ENCODE measurements at places on chromosomes 5 and 9.

- DNase-seq = no peak
Observed at GRCh38 chr5:136012041-136012804, 16.6 kb upstream of the TGFBI start.

GRCh38 chr5:2738700-2739359 lies 12.6 kb downstream of the IRX2 start:
- DNase-seq = no peak

DNA sequence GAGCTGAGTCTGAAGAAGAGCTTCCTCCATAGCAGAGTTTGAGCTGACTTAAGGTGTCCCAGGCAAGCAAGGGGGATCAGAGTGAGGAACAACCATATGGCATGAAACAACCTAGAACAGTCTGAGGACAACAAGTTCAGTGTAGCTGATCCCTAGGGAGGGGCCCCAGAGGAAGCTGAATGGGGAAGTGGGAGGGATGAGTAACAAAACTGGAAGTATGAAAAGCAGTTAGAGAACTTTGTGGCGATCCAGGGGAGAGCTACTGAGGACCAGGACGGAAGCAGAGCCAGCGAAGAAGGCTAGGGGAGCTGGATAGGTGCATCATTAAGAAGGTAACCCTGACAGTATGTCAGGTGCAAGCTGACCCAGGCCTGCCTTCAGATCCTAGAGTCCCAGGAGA lies 580.8 kb downstream of the BNC2 start:
- no peak for DNase-seq

DNA sequence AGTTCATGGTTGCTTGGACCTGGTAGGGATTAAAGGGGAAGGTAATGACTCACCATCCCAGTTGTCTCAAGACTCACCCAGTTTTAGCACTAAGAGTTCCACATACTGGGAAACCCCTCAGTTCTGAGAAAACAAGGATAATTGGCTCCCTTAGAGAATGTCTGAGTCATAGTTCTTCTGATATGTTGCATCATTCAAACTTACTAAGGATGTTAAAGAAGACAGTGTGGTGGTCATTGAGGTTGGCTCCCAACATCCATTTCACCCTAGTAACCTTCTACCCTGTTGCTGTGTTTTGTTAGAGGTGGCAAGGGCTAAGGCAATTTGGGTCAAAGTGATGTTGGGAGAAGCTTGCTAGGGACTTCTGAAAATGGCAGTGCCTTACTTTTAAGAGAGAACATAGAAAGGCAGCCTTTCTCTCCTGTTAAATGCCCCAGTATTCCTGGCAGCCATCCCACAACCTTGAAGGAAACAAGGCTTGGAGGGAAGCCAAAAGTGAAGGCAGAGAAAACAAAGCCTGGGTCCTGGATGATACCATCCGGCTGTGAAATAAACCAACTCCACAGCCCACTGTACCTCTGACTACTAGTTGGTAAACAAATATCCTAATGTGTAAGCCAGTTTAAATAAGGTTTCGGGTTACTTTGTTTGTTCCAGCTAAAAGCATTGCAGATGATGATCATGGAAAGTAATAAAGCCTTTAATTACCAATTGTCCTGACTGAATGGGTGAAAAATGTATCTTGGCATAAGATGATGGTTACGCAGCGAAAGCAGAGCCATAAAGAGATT lies 80.4 kb upstream of the ADAMTSL1 start:
- DNase-seq = no peak

DNA sequence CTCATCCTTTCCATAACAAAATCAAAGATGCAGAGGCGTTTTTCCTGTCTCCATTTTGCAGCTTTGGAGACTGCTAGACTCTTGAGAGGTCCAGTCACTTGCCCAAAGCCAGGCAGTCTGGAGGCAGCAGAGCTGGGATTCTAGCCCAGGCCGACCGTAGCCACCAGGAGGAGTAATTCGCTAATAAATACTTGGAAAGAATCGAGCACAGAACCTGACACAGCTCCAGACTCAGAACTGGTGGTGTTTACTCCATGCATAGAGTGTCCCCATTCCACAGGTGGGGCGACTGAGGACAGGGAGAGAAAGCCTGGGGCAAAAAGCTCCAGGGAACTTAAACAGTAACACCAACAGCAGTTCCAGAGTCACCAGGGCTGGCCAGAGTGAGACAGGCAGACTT lies 10.7 kb upstream of the CERCAM start:
- DNase-seq = no peak

GRCh38 chr5:29367176-29367833 lies 1826.2 kb upstream of the CDH6 start:
- no peak for DNase-seq

GRCh38 chr9:111938427-111938800 lies 41.8 kb downstream of the UGCG start:
- peak; percentile 16 for DNase-seq

DNA sequence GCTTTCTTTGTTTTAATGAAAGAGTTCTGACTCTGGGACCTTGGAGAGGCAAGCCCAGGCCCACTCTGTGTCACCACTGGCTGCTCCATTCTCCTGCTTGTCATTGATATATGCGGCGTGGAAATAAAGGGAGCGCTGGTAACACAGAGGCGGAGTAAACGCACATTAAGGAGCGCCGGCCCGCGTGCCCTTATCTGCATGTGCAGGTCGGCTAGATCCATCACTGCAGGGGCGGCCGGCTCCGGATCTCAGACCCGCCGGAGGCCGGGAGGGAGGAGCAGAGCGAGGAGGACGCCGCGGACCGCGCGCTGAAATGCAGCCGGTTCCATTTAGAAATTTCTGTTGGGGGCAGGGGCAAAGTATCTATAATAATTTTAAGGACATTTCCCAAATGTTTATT lies 70.8 kb downstream of the MRPL36 start:
- DNase-seq = no peak

GRCh38 chr5:156640691-156641241 lies 209.3 kb upstream of the PPP1R2B start:
- no peak for DNase-seq

DNA sequence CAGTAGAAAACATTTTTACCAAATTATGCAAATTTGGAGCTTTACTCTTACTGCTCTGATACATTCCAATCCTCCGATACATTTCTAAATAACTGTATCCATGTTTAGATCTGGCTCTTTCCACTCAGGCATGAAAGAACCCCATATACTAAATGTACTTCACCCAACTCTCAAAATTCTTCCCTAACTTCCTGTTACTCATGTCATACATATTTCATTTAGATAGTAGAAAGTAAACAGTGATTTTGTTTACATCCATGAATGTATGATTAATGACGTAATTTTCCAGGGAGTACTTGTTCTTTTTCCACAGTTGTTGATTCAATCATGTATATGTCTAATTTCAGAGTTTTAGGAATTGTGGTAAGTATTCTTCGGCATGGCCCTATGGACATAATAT lies 1426.5 kb upstream of the C9orf72 start:
- DNase-seq = no peak

GRCh38 chr9:73807952-73808351 lies 656.3 kb downstream of the ANXA1 start:
- no peak for DNase-seq

- DNase-seq = no peak
Observed at GRCh38 chr5:35741126-35741716, 115.5 kb upstream of the IL7R start.

DNA sequence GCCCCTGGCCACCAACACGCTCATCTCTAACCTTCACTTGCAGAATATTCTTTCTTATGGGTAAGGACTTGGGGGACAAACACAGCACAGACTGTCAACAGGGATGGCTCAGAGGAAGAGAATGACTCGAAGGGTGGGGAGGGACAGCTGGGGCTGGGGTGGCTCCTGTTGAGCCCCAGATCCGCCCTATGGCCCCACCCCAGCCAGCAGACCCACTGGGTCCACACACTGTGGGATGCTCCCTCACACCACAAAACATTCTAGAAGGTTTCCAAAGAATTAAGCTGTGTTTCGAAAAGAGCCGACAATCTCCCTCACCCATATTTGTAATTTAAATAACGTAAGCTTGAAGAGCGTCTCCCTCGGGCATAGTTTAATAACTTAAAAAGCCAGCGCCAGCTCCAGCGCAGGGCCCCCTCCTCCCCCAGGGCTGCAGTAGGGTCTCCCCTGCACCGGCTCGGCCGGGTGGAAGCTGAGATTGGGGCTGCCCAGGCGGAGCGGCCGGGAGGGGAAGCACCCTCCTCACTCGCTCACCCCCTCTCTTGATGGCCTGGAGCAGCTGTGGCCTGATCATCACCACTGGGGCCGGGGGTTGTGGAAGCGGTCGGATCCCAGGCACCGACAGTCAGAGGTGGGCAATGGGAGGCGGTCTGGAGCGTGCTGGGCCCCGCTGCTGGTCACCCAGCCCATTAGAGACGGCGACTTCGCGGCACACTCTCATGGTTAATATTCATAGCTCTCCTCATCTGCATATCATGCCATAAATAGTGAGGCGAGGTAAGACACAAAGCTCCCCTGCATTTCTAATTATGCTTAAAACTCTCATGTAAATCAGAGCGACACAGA lies 37.6 kb downstream of the NACC2 start:
- no peak for DNase-seq

DNA sequence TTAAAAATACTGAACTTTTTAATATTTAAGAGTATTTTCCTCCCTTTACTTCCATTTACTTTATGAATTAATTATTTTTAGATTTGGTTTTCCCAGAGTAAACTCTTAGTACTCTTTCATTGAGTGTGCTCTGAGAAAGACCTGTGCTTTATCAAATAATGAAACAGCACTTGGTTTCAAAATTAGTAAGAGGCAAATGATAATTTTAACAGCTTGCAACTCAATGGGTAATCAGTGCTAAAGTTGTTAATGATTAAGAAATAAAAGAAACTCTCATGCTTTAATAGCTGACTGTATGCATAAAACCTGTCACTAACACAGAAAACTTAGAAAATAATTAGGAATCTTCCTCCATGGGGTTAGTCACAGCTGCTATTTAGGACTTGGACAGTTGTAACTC lies 244.4 kb downstream of the RFX3 start:
- DNase-seq = no peak

DNA sequence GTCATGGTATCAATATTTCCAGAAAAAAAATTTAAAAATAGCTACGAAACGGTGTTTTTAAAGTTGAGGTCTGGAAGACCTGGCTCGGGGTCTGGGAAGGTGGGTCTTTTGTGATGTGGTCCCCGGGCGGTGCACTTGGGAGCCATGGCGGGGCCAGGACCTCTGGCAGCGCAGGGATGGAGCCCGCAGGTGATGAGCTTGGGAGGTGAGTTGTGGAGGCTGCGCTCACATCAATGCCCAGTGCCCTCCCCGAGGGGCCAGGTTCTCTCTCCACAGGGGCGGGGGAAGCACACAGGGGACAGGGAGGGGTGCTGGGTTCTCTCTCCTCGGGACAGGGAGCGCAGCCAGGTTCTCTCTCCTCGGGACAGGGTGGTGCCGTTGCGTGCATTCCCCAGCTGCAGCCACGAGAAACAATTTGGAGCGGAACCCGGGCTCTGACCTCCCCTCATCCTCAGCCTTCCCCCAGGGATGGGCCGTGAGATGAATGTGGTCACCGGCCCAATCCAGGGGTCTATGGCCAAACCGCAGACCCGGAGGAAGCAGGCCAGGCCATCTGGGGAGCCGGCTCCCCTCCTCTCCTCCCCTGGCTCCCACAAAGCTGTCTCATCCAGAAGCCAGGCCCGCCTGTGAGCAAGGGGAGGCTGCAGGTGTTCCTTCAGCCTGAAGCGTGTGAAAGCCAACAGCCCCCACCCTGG lies 25.8 kb downstream of the DBH start:
- no peak for DNase-seq

GRCh38 chr9:77562019-77562748 lies 85.9 kb downstream of the GNA14 start:
- no peak for DNase-seq
